ENCODE measurements at places on chromosomes 7 and 10.

DNA sequence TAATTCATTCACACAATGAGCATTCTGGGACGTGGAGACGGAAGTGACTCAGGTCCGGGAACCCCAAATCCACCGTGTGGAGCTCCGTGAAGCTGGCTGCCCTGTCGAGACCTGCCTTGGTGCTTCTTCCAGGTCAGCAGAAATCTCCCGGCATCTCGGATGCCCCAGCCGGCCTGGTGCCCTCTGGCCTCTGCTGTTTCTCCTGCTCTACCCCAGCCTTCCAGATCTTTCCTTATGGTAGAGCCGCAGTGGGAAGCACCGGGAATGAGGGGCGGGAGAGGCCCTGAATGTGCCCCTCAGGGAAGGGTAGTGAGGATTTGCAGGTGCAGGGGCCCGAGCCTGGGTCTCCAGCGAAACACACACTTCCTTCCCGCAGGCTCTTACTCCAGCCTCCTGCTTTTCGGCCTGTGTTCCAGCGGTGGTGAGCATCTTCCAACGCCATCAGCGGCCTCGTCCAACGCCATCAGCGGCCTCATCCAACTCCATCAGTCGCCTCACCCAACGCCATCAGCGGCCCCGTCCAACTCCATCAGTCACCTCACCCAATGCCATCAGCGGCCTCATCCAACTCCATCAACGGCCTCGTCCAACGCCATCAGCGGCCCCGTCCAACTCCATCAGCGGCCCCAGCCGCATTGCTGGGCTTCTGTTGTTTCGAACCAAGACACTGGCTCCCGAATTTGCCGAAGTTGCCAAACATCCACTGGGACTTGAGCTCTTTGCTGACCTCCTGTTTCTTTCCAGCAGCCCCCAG, 57.1 kb upstream of the PDGFA start:
- no peak for DNase-seq

DNA sequence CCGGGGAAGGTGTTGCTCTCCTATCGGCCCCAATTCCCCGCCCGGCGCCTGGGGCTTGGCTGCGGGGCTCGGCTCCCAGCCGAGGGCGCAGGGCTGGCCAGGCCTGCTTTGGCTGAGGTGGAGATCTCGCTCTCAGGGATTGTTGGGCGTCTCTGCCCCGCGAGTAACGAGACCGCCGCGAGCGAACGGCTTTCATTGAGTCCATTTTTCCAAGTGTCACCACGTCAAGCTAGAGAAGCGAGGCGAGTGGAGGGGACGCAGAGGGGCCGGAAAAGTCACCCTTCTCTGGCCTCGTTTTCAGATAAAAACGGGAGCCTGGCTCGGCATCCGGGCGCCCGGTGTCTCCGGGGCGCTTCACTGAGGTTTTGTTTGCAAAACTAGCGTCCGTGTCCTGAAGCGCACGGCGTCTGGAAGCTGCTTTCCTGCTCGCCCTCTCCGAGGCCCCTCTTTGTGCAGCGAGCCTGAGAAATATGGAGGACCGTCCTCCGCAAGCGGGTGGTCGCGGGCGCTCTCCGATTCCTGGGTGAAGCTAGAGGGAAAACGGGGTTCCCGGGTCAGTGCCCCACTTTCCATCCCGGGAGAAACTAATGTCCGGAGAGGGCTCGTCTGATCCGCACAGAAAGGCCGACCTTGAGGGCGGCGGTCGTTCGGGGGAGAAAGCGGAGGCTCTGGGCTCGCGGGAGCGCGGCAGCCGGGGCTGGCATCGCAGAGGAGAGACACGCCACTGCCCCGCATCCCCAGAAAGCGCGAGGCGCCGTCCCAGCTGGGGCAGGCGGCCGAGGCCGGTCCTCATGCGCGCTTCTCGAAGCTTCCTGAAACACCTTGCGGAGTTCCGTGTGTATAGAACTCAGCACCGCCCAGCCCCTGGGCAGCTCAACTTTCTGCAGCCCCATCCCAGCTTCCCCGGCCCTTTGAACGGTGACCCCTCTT, 3.5 kb upstream of the EN2 start:
- DNase-seq, result no peak

DNA sequence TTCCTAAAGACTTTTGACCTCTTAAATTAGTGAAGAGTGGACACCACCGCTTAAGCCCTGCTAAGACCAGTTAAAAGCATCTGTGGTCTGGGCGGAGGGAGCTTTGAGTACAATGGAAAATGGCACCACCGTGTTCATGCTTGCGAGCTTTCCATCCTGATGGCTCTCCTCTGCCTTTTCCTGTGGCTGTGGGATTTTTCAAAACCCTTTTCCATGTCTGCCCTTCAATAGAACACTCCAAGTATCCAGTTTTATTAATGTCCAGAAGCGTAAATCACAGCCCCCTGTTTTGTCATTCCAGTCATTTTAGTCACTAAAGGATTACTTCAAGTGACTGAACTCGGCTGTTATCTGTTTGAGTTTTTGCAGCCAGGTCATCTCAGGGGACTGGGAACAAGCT, 181.8 kb downstream of the MGMT start:
- no peak for DNase-seq

DNA sequence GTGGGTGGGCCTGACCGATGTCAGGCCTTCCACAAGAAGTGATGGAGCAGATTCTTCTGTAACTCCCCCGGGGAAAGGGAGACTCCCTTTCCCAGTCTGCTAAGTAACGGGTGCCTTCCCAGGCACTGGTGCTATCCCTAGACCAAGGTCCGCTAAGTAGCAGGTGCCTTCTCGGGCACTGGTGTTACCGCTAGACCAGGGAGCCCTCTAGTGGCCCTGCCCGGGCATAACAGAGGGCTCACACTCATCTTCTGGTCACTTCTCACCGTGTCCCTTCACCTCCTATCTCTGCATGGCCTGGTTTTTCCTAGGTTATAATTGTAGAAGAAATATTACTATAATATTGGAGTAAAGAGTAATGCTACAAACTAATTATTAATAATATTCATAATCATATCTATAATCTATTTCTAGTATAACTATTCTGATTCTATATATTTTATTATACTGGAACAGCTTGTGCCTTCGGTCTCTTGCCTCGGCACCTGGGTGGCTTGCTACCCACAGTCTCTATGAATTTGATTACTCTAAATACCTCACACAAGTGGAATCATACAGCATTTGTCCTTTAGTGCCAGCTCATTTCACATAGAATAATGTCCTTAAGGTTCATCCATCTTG, 1378.7 kb downstream of the XPNPEP1 start:
- DNase-seq, result peak; percentile 2

DNA sequence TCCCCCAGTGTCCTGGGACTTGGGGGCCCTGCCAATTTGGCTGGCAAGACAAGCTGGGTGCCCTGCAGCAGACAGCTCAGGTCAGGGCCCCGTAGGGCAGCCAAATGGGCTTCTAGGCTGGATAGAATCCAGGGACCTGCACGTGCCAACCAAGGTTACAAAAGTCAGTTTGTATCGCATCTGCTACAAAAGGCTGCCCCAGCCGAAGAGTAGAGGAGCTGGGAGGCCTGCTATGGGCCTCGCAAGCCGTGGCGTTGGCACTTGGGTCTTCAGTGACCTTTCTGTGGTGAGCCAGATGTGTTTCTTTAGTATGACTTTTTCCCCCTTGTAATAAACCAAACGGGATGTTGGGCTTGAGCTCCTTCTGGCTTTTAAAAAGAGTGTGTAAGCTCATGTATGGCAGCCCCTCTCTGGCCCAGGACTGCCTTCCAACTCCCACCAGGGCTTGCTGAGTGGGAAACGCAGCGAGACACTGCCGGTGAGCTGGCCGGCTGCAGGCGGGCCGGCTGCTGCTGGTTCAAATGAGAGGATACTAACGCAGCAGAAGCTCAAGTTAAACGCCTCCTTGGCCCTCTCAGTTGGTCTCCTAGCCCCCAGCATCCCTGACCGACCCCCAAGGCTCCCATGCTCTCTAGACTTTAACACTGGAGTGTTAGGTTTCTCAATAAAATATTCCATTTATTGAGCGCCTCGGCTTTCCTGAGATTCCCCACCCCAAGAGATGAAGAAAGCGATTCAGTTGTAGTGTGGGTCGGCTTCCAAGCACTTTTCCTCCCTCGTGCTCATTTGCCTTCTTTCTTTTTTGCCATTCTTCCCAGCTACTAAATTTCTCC, 3.1 kb upstream of the HOXA10 start:
- DNase-seq, result no peak

DNA sequence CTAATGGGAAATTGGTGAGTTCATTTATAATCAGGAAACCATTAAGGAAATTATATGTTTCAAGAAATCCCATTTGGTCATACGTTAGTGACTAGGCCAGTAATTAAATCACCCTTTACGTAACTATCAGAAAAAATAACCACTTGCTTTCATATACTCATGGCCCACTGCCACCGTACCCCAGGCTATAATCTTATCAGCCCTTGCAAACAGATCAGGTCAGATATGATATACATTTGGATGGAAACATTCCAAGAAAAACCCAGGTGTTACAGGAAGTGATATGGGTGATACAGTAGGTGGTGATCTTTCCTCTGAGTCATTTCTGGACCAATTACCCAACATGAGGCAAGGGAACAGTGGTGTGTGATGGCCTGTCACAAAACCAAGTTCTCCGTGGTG, 481.0 kb upstream of the SEMA3A start:
- peak; percentile 1 for DNase-seq

DNA sequence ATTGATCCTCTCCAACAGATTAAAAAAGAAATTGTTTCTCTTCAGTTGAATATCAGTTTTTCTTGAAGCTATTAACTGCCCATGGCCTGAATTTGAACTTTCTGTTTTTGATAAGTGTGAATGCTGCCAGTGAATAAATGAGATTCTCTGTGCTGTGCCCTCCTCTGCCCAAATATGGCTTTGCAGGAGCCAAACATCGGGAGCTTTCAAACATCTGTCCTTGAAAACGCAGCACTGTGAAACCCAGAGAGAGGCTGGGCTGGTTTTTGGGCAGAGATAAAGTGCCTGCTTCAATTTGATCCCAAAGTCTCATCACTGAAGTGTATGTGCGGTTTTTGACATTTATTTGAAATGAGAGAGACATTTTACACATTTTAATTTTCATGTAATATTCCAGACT, 268.3 kb upstream of the SHH start:
- DNase-seq, result no peak

GRCh38 chr7:73895626-73896025, 34.7 kb downstream of the TMEM270 start:
- no peak for DNase-seq

DNA sequence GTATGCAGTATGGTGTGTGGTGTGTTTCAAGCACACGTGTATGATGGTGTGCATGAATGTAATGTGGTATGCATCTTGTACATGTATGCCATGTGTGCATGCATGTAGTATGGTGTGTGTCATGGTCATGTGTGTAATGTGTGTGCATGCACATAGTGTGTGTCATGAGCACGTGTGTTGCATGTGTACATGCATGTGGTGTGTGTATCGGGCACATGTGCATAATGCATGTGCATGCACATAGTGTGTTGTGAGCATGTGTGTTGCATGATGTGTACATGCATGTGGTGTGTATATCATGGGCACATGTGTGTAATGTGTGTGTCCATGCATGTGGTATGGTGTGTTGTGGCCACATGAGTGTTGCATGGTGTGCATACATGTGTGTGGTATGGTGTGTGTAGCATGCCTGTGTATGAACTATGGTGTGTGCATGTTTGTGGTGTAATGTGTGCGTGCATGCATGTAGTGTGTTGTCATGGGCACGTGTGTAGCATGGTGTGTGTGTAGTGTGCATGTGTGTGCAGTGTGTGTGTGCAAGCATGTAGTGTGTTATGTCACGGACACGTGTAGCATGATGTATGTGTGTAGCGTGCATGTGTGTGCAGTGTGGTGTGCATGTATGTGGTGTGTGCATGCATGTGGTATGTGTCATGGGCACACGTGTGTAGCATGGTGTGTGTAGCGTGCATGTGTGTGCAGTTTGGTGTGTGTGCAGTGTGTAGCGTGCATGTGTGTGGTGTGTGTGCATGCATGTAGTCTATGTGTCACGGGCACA, 17.6 kb downstream of the KNDC1 start:
- no peak for DNase-seq

GRCh38 chr7:44195889-44196288, 4.9 kb upstream of the YKT6 start:
- DNase-seq, result no peak

- DNase-seq, result no peak
Measured at GRCh38 chr10:97096261-97097083, 89.3 kb downstream of the SLIT1 start.

DNA sequence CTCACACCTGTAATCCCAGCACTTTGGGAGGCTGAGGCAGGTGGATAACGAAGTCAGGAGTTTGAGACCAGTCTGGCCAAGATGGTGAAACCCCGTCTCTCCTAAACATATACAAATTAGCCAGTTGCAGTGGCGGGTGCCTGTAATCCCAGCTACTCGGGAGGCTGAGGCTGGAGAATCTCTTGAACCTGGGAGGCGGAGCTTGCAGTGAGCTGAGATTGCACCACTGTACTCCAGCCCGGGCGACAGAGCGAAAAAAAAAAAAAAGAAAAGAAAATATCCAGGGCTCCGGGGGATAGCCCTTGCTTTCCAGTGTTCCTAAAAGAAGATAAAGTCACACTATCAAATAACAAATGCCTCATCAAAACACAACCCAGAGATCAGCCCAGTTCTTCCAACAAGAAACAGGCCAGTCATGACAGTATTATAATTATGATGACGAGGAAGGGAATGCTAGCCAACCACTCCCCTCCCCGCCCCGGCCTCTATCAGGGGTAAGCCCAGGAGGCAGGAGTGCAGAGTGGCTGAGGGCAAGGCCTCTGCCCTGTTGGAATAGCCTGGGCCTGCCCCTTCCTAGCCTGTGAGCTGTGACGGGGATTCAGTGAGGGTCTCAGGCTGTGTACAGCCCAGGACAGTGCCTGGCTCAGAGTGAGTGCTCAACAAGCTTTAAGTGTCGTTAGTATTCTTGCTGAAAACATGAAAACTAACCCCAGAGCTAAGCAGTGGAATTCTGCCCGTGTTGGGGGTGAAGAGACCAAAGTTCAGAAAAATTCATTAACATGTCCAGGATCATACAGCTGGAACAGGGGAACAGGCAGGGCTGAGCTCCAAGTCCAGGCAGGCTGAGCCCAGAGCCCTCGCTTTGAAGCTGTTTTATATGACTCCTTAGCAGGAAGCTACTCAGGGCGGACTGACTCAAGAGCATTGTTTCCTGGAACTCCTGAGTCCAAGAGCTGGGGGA, 54.3 kb downstream of the FAM241B start:
- no peak for DNase-seq

GRCh38 chr10:13352519-13352918, 4.4 kb upstream of the SEPHS1 start:
- no peak for DNase-seq
